GDM1 (cell line): ENCODE measurements at places on chromosomes 7 and 10.

DNA sequence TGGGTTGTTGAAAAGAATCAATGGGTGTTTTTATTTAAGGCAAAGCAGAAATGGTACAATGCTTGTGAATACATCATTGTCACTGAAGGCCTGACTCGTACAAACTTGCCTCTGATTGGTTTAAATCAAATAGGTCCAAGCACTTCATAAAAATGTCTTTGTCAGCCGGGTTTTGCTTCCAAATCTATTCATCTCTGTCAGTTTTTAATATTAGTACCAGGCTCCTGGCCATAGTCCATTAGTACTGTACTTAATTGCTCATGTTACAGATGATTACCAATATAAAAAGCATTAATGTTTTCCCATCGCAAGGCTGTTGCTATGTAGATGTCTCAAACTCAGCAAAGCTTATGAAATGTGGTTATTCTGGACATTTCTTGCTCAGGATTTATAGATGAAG lies 171.9 kb downstream of the ARID5B start:
- no peak for DNase-seq

DNA sequence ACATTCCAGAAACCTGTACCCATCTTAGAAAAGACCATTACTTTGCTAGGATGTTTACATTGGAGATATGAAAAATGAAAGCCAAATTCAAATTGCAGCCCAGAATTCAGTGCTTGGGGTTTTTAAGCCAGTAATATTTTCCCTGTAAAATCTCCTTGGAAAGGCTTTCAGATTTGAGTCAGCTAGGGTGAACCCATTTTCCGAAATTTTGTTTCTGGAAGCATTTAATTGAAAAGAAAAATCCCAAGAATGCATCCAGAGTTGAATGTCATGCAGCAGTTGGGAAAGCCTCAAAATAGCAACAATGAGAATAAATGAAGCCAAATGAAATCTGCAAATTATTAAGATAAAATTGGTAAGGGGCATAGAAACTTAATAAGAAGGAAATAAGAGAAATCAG lies 106.4 kb downstream of the BMPER start:
- no peak for DNase-seq

DNA sequence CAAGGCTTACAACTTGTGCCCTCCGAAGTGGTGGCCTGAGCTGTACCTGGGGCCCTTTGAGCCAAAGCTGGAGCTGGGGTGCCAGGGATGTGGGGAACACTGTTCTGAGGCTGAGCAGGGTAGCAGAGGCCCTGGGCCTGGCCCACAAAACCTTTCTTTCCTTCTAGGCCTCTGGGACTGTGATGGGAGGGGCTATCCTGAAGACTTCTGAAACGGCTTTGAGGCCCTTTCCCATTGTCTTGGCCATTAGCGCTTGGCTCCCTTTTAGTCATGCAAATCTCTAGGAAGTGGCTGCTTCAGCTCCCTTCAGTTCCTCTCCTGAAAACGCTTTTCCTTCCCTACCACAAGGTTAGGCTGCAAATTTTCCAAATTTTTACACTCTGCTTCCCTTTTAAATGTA lies 16.8 kb upstream of the CRYGN start:
- no peak for DNase-seq

- DNase-seq: no peak
Measured at GRCh38 chr7:121192834-121193233, 136.0 kb upstream of the WNT16 start.

GRCh38 chr7:112137141-112138101 lies 68.8 kb downstream of the DOCK4 start:
- no peak for DNase-seq

DNA sequence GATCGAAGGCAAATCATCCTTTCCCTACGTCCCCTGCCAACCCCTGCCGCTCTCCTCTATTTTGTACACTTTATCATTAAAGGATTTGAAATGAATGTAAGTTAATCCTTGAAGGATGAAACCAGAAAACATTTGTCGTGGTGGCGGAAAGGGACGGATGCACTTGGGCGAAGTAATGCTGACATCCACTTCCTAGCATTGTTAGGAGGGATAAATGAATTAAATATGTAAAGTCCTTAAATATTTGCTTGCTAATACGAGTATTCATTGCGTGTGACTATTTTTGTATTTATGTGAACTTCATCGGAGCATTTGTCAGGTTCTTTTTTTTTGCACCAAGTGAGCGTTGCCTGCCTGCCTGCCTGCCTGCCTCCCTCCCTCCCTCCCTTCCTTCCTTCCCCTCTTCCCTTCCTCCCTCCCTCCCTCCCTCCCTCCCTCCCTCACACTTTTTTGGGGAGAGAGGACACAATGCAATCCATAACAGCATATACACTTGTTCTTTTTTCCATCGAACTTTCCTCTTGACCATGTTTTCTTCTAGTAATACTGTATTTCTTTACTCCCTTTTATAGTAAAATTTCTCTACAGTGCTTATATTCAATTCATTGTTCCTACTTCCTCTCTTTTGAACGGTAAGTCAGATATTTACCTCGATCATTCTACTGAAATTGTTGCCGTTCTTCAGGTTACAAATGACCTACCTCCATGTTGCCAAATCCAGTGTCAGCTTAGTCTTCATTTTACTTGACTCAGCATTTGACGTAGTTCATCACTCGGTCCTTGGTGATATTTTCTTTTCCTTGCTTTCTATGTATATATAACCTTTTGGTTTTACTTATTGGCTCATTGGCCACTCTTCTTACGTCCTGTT lies 831 bp downstream of the CCDC7 start:
- DNase-seq: no peak

GRCh38 chr10:53022611-53023088 lies 250.1 kb upstream of the MBL2 start:
- DNase-seq: no peak

- DNase-seq: no peak
Measured at GRCh38 chr10:67200913-67201564, 275.2 kb downstream of the LRRTM3 start.

GRCh38 chr10:125243532-125244253 lies 83.3 kb upstream of the CTBP2 start:
- DNase-seq: no peak

- no peak for DNase-seq
Measured at GRCh38 chr10:102770792-102771191, 27.0 kb downstream of the WBP1L start.

DNA sequence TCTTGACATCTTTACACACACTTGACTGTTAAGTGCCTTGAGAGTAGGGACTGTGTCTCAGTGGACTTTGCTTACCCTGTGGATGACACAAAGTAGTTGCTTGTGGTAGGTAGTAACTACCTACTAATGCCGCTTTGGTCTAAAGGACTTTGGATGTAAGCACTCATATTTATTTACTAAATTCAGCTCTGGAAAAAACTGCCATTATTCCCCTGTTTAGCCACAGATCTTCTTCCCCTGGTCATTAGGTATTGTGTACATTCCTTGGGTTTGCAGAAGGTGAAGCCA lies 2.8 kb upstream of the VDAC2 start:
- DNase-seq: no peak

- DNase-seq: no peak
Measured at GRCh38 chr10:80165173-80165572, 32.6 kb downstream of the PLAC9 start.

DNA sequence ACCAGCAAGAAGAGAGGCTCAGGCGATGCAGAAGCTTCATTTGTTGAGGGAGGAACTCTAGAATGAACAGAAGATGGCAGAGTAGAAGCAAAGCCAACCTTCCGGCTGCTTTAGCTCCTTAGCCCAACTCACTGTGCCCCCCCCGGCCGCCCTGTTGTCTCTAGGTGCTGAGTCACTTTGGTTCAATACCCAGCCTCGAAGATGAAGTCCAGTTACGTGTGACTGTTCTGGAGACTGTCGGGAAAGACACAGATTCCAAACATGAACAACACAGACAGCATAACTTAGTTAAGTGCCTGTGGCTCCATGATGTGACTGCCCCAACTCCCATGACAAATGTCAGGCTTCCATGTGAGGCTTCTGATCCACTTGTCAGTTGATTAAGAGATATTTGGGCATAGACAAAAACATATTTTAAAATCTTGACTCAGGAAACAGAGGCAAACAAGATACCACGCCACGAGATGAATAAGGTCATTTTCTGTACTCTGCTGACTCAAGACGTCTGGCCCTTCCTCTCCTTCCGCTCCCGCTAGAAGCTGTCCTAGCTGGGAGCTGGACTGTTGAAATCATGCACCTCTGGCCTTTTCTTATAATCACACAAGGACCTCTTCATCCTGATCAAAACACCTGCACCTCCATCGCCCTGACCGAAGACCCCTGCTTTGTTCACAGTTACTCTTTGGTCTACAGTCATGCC lies 199.3 kb downstream of the FRMD4A start:
- no peak for DNase-seq

DNA sequence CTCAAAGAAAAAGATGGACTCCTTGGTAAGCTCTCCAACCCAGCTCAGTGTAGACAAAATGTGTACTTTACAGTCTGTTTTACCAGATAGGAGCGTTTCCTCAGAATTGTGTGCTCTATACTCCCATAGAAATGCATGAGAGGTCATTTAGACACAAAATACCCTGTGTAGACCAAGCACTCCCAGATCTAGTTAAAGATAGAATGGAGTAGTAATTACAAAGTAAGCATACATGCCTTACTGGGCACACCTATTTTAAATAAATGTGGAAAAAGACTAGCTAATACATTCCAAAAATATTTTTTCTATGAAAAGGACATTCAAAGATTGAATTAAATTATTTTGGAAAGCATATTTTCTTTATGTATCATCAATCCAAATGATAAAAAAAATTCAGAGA lies 271.9 kb upstream of the DGKB start:
- no peak for DNase-seq

DNA sequence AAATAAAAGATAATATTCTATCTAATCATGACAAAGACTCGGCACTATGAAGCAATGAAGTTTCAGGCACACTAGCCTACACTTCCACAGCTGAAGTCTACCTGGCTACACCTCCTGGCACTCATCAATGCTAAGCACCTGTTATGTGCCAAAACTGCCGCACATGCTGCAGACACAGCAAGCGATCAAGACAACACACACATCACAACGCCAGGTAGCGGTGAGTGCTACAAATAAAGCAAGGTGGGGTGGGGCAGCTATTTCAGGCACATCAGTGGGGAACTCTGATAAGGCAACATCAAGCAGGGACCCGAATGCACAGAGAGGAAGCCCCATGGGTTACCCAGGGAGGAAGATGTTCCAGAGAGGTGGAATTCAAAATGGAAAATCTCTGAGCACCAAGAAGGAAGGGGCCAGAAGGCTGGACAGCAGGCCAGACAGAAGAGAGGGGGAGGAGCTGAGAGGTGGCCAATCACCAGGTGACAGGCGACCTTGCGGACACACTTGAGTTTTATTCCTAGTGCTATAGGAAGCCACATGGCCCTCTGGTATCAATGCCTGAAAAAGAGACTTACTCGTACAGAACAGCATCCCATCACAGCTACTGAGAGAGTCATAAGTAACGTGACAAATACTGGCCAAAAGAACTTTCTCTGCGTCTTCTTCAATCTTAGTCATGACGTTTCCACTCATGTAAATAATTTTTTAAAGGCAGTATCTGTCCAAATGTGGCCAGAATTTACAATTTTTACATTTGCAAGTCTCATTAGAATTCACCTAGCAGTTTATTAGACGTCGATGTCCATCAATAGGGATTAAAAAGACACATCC lies 8.0 kb downstream of the PSAP start:
- DNase-seq: no peak

GRCh38 chr10:98258683-98259454 lies 9.1 kb downstream of the LOXL4 start:
- no peak for DNase-seq

- no peak for DNase-seq
Measured at GRCh38 chr7:76151932-76152331, 49.8 kb upstream of the SRRM3 start.

GRCh38 chr7:5679813-5680473 lies 101.5 kb downstream of the RNF216 start:
- DNase-seq: no peak

DNA sequence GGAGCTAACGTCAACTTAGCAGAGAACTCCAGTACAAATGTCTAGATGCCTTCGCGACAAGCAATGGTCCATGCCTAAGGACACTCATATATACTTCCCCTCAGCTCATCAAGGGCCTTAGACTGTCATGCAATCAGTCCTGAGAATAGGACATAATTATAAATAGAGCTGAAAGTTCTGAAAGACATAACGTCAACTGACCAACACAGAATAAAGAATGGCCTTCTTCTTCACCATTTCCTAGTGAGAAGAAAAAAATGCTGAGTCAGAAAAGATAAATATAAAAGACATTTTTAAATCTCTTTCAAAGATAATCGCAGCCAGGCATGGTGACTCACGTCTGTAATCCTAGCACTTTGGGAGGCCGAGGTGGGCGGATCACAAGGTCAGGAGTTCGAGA lies 83.2 kb downstream of the ARMH3 start:
- DNase-seq: no peak

DNA sequence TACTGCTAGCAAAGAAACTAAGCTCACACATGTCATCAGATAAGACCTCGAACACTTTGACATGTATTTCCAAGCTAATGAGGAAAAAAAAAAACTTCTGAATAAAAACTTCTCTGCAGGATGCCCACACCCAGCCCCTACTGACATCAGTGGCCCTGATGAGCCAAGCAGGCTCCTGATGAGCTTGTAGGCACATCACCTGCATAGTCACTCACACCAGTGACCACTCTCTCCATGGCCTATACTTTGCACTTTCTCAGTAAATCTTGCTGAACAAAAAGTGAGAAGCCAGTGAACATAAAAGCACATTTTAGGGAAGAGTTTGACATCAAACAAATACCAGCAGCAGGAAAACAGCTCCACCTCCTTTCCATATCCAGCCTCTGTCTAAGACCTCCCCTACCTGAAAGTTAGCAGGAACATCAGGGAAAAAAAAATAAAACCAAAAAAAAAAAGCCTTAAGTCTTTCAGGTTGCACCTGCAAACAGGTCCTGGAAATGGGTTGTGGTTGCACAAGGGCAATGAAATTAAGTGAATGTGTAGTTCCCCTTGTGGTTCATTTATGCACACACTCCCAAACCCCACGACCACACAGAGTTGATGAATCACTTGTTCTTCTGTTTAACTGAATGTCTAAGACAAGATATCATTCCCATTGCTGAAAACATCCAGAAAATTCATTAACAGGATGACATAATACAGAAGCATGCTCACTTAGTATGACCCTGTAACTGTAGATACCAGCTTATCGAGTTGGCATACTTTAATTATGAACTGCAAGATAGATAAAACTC lies 205.2 kb upstream of the PDE1C start:
- DNase-seq: no peak

GRCh38 chr7:15602236-15602635 lies 40.4 kb upstream of the AGMO start:
- no peak for DNase-seq

DNA sequence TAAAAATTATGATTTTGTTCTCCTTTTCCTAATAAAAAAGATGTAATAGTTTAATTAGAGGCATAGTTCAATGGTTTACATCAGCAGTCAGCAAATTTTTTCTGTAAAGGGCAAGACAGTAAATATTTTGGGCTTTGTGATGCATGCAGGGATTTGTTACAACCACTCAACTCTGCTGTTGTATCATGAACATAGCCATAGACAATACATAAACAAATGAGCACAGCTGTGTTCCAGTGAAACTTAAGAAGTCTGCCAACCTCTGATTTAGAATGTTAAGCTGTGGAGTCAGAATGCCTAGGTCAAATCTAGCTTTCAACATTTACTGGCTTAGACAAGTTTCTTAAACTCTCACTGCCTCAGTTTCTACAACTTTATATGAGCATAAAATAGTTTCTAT lies 31.6 kb downstream of the ASZ1 start:
- DNase-seq: no peak

GRCh38 chr7:25922296-25922695 lies 229.7 kb upstream of the NFE2L3 start:
- no peak for DNase-seq
